ENCODE measurements at places on chromosomes 5 and 9. TPM values are rescaled to one million over a fixed set of nuclear protein-coding genes. Genes with fewer than 3 reads are reported as not detected.
A peak's percentile ranks its signal among the peaks of the same experiment; 100 is the strongest.

- peaks cover 9% of the 10 kb centered on the region for H3K4me1 ChIP-seq
- H3K4me3 ChIP-seq: no peak overlapping the region
- no peaks in the 10 kb centered on the region for H3K36me3 ChIP-seq
- H3K27me3 ChIP-seq: no peaks in the 10 kb centered on the region
- no peak for DNase-seq
Measured at GRCh38 chr9:4614627-4615026, 47.5 kb upstream of the PLPP6 start.

DNA sequence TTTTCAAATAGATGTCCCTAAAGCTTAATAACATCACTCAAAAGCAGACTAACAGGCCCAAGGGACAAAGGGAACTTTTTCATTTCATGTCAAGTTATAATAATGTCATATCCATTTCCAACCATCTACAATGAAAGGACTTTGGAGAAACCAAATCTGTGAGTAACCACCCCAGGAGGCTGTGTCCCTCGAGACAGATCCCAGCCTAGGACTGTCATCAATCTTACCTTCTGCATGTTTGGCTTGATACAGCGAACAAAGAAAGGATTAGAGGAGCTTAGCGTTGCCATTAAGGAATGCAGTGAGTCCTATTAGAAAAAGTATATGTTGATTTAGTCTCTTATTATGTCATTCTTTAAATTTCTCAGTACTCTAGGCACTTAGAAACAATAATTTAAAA is 137.8 kb upstream of the RETREG1 start:
- H3K36me3 ChIP-seq: peaks cover 40% of the 10 kb centered on the region
- no peak overlapping the region for H3K27ac ChIP-seq
- H3K4me1 ChIP-seq: no peaks in the 10 kb centered on the region

GRCh38 chr9:126503333-126504085 is 110.2 kb upstream of the LMX1B start:
- no peak overlapping the region for H3K27ac ChIP-seq
- no peaks in the 10 kb centered on the region for H3K36me3 ChIP-seq
- DNase-seq: no peak
- no peaks in the 10 kb centered on the region for H3K4me1 ChIP-seq
- H3K4me3 ChIP-seq: no peak overlapping the region

- no peak overlapping the region for H3K4me3 ChIP-seq
- no peak for DNase-seq
- no peaks in the 10 kb centered on the region for H3K27me3 ChIP-seq
- H3K36me3 ChIP-seq: no peaks in the 10 kb centered on the region
Measured at GRCh38 chr5:119948162-119948561, 318.8 kb downstream of the FAM170A start.

GRCh38 chr5:41032973-41033372 is 38.2 kb downstream of the MROH2B start:
- H3K36me3 ChIP-seq: no peaks in the 10 kb centered on the region
- no peak overlapping the region for H3K4me3 ChIP-seq
- DNase-seq: no peak

GRCh38 chr9:73995836-73996235 is 501.3 kb upstream of the RORB start:
- H3K27me3 ChIP-seq: peaks cover 40% of the 10 kb centered on the region
- H3K4me3 ChIP-seq: no peak overlapping the region
- DNase-seq: no peak
- no peaks in the 10 kb centered on the region for H3K36me3 ChIP-seq
- H3K27ac ChIP-seq: no peak overlapping the region

DNA sequence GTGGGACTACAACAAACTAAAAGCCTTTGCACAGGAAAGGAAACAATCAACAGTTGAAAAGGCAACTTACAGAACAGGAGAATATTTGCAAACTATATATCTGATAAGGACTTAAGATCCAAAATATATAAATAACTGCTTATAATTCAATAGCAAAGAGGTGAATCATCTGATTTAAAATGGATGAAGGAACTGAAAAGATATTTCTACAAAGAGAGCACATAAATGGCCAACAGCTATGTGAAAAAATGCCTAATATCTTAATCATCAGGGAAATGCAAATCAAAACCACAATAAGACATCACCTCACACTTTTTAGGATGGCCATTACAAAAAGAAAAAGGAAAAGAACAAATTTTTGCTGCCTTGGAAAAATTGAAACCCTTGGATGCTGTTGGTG is 100.4 kb downstream of the LURAP1L start:
- no peaks in the 10 kb centered on the region for H3K36me3 ChIP-seq
- DNase-seq: no peak
- H3K27me3 ChIP-seq: no peaks in the 10 kb centered on the region
- no peak overlapping the region for H3K4me3 ChIP-seq
- peak overlapping the region; percentile 31 for H3K27ac ChIP-seq

GRCh38 chr5:40687321-40687720 is 7.6 kb downstream of the PTGER4 start:
- H3K36me3 ChIP-seq: peaks cover 9% of the 10 kb centered on the region
- peaks cover 52% of the 10 kb centered on the region for H3K4me1 ChIP-seq
- H3K27ac ChIP-seq: no peak overlapping the region
- H3K4me3 ChIP-seq: no peak overlapping the region

DNA sequence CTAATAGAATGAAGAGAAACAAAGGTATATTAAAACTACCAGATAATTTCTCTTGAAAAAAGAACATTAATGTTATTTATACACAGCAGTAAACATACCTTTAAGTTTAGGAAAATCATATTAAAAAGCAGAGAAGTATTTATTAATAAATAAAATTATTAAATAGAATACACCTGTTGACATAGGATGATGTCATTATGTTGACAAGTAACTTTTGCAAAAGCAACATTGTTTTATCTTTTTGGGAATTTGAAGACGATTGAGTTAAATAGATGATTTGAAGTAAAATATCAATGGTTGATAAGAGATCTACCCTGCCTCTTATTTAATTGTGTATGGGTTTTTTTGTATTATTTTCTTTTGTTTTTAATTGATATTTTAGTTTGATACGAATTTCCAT is 711.1 kb upstream of the NUDT12 start:
- H3K27ac ChIP-seq: no peak overlapping the region
- no peaks in the 10 kb centered on the region for H3K36me3 ChIP-seq
- no peaks in the 10 kb centered on the region for H3K4me1 ChIP-seq
- DNase-seq: no peak
- H3K27me3 ChIP-seq: no peaks in the 10 kb centered on the region

- no peak for DNase-seq
- no peak overlapping the region for H3K4me3 ChIP-seq
- no peak overlapping the region for H3K27ac ChIP-seq
- no peaks in the 10 kb centered on the region for H3K4me1 ChIP-seq
- no peaks in the 10 kb centered on the region for H3K36me3 ChIP-seq
Measured at GRCh38 chr5:54480296-54480695, 24.8 kb downstream of the HSPB3 start.

GRCh38 chr5:53476531-53477480 is 3.6 kb upstream of the FST start:
- no peak overlapping the region for H3K4me3 ChIP-seq
- DNase-seq: no peak
- H3K4me1 ChIP-seq: peaks cover 10% of the 10 kb centered on the region
- no peaks in the 10 kb centered on the region for H3K36me3 ChIP-seq
- H3K27me3 ChIP-seq: no peaks in the 10 kb centered on the region

DNA sequence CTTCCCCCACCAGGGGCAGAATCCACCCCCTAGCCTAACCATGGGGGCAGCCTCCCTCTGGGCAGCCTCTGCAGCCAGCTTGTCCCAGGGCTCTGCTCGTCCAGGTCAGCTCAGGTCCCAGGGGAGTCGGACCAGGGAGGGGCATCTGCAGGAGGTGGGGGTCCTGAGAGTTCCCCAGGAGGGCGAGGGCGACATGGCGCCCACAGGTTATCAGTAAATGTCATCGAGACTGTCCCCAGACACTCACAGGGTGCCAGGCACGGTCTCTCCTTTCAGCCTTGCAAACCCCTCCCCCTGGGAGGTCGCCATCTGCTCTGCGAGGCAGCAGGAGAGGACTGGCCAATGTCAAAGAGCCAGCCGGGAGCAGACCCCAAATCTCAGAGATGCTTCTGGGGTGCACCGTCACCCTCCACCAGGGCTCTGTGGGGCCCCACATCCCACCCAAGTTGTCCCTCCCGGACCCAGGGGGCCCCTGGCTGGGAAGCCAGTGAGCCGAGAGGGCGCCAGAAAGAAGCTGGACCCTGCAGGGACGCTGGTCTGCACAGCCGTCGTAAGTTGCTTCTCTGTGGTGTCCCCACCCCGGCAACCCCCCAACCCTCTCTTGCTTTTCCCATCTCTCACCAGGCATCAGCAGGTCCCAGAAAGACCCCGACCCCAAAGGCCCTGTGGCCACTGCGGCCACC is 69.3 kb downstream of the NTNG2 start:
- no peak for DNase-seq
- no peak overlapping the region for H3K4me3 ChIP-seq
- peaks cover 46% of the 10 kb centered on the region for H3K27me3 ChIP-seq
- H3K36me3 ChIP-seq: no peaks in the 10 kb centered on the region

GRCh38 chr9:125763394-125763801 is 16.2 kb downstream of the PBX3 start:
- H3K27me3 ChIP-seq: no peaks in the 10 kb centered on the region
- DNase-seq: peak; percentile 79
- no peak overlapping the region for H3K4me3 ChIP-seq
- peaks cover 9% of the 10 kb centered on the region for H3K4me1 ChIP-seq
- peaks cover 7% of the 10 kb centered on the region for H3K36me3 ChIP-seq

GRCh38 chr5:120055858-120056257 is 408.2 kb upstream of the PRR16 start:
- H3K27me3 ChIP-seq: no peaks in the 10 kb centered on the region
- DNase-seq: peak; percentile 65
- H3K36me3 ChIP-seq: peaks cover 5% of the 10 kb centered on the region
- H3K4me1 ChIP-seq: no peaks in the 10 kb centered on the region
- H3K27ac ChIP-seq: no peak overlapping the region
- H3K4me3 ChIP-seq: no peak overlapping the region

DNA sequence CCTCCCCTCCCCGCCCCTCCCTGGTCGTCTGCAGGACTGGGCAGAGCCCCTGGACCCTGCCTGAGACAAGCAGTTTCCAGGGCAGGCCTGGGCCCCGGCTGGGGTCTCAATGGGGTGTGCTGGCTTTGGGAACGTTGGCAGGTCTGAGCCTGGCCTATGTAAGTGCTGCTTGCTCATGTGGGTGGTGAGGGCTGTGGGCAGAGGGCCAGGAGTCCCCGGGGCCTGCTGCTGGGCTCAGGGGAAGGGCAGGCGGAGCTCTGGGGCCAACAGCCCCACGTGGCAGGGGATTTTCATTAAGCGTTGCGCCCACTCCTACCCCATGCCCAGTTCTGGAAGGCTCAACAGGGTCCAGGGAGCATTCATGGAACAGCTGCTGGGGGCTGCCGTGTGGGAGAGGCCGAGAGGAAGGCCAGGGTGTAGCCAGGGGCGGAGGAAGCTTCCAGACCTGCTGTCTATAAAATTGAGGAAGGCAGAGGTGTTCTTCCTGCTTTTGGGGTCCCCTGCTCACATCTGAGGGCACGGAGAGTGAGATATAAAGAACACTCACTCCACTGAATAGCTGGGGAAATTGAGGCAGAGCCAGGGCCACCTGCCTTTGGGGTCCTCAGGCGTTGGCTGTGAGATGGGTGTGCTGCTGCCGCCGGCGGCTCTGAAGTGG is 32.5 kb downstream of the RXRA start:
- H3K4me1 ChIP-seq: peaks cover 51% of the 10 kb centered on the region
- peak overlapping the region; percentile 95 for H3K27ac ChIP-seq
- H3K27me3 ChIP-seq: no peaks in the 10 kb centered on the region
- DNase-seq: peak; percentile 76
- H3K36me3 ChIP-seq: peaks cover 6% of the 10 kb centered on the region

DNA sequence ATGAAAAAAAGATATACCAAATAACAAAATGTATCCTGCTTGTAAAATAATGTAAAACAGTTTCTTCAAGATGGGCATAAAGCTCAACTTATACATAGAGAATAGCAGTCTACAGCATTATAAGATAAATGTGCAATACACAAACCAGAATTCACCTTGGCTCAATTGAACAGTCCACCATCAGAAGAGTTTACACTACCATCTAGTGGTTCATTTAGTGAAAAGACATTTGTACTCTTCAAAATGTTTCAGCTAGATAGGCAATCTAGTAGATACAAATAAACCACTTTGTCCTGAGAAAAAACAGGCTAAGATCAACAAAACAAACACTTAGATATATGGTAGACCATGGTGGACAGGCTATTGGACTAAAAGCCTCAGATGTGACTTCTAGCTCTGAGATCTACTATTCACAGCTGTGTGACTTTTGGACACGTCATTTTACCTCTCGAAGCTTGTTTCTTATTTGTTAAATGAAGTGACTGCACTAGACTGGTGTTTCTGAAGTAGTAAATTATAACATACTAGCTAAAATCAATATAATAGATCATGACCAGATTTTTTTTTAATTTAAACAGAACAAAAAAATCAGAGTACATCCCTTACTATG is 22.1 kb upstream of the TPD52L3 start:
- no peak overlapping the region for H3K27ac ChIP-seq
- no peaks in the 10 kb centered on the region for H3K27me3 ChIP-seq
- H3K36me3 ChIP-seq: no peaks in the 10 kb centered on the region
- peak; percentile 59 for DNase-seq
- no peaks in the 10 kb centered on the region for H3K4me1 ChIP-seq

DNA sequence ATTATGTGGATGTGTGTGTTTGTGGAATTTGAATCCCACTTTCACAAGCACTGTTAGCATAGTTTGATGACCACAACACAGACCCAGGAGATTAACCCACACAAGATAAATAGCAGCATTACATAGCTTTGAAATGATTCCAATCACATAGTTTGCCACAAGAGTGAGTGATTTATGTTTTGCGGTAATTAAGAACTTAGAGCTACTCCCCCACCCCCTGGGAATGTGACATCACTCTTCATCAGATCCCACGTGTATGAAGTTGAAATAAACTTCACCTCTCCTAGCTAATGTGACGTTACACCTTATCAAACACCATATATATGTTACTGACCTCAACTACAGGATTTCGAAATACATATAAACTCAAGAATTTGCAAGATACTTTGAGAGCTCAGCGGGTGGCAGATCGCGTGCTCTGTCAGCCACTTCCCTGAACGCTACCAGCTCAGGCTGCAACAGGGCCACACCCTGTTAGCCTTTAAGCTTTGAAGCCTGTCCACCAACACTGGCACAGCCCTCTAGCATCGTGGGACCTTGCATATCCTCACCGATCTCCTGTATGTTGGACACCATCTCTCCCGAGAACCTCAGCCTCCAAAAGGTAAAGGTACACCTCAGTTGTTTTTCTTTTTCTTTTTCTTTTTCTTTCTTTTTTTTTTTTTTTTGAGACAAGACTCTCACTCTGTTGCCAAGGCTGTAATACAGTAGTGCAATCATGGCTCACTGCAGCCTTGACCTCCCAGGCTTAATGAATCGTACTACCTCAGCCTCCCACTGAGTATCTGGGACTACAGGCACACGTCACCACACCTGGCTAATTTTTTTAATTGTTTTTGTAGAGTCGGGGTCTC is 1.7 kb upstream of the AGTPBP1 start:
- H3K36me3 ChIP-seq: peaks cover 6% of the 10 kb centered on the region
- H3K4me3 ChIP-seq: peak overlapping the region; percentile 83
- peak overlapping the region; percentile 96 for H3K27ac ChIP-seq

The ZCCHC7 gene
- 41.7 TPM for total RNA-seq

The CCL21 gene
- total RNA-seq: not detected

The TSC1 gene
- total RNA-seq: 36.6 TPM

The CTXN3 gene
- not detected for total RNA-seq

The TGFBI gene
- total RNA-seq: 892 TPM

All from MCF 10A (cell line).